Vagina (tissue), 2 donors: ENCODE measurements at places on chromosomes 16 and 17. TPM values are rescaled to one million over a fixed set of nuclear protein-coding genes. Genes with fewer than 3 reads are reported as not detected.
A peak's percentile ranks its signal among the peaks of the same experiment; 100 is the strongest.

Gene HCRT
- total RNA-seq, result not detected

Gene PPP1R1B
- 9.3 TPM for total RNA-seq

Gene C17orf67
- total RNA-seq, result 2.7 TPM

Gene SLC6A2
- 9.6 TPM for total RNA-seq

Gene CCDC144A
- total RNA-seq, result 2.5 TPM

Gene CCDC40
- 9.3 TPM for total RNA-seq

Gene CD300H
- not detected for total RNA-seq

Gene RAB37
- 7.1 TPM for total RNA-seq

Gene PRM1
- not detected for total RNA-seq

Gene SLC12A3
- total RNA-seq, result not detected

Gene TMEM114
- not detected for total RNA-seq

Gene CCDC78
- 7.6 TPM for total RNA-seq

Gene NXN
- 51.6 TPM for total RNA-seq

Gene WNT3
- total RNA-seq, result 1.5 TPM

Gene CACNG1
- not detected for total RNA-seq

- no peak for DNase-seq
Observed at GRCh38 chr16:49459953-49460735, 86.5 kb downstream of the C16orf78 start.

GRCh38 chr17:8941980-8942622 lies 23.4 kb downstream of the PIK3R5 start:
- peak; percentile 89 for DNase-seq

- no peak for DNase-seq
Observed at GRCh38 chr16:86343796-86344585, 166.3 kb upstream of the FOXF1 start.

- DNase-seq, result no peak
Observed at GRCh38 chr16:8631818-8632465, 10.4 kb downstream of the METTL22 start.

GRCh38 chr16:74034862-74035261 lies 261.8 kb upstream of the PSMD7 start:
- no peak for DNase-seq

- DNase-seq, result no peak
Observed at GRCh38 chr17:4480929-4481898, 17.5 kb upstream of the SPNS2 start.

- DNase-seq, result no peak
Observed at GRCh38 chr17:79976451-79976850, 59.2 kb downstream of the TBC1D16 start.

DNA sequence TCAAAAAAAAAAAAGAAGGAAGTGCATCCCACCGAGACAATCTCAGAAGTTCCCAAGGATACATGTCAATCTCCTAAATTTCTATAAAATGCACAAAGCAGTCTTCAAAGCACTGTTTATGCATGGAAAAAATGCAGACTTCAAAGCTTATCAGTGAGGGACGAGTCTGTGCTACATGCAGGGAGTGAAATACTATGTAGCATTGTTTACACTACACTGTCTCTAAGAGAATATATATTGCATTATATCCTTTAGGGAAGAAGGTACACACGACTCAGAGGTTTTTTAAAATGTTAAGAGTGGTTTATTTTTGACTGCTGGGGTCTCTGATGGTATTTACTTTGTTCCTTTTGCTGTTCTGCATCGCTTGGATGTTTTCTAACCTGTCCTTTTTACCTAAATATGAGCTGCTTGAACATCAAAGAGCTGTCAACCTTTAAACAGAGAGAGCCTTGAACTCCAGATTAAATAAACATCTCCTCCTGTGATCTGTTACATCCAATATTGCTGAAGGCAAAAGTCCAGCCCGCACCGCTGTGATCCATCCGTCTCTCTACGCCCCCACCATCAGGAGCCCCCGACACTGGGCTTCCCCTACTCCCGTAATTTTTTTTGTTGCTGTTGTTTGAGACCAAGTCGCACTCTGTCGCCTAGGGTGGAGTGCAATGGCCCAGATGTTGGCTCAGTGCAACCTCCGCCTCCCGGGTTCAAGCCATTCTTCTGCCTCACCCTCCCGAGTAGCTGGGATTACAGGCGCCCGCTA lies 1.4 kb downstream of the FBXO31 start:
- DNase-seq, result no peak

- no peak for DNase-seq
Observed at GRCh38 chr17:32609085-32609484, 122.3 kb downstream of the CDK5R1 start.

DNA sequence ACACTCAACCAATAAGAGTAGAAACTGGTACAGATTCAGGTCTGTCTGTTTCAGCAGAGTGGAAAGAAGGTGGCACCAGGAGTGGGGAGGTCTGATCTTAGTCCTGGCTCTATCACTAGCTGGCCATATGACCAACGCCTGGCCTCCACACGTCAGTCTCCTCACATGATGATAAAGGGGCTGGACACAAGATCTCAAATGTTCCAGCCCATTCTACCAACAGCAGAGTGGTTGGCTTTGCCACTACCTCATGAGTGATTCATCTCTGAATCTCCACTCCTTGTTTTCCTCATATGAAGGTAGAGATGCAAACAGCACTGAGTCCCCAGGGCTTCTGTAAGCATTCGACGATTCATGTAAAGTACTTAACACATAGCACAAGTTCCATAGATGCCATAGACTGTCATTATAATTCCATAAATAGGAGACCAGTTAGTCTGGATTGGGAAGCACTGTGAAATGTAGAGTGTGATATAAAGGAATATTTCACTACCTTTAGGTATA lies 281.9 kb upstream of the ASIC2 start:
- no peak for DNase-seq

GRCh38 chr16:79716645-79717332 lies 116.3 kb upstream of the MAF start:
- DNase-seq, result no peak

DNA sequence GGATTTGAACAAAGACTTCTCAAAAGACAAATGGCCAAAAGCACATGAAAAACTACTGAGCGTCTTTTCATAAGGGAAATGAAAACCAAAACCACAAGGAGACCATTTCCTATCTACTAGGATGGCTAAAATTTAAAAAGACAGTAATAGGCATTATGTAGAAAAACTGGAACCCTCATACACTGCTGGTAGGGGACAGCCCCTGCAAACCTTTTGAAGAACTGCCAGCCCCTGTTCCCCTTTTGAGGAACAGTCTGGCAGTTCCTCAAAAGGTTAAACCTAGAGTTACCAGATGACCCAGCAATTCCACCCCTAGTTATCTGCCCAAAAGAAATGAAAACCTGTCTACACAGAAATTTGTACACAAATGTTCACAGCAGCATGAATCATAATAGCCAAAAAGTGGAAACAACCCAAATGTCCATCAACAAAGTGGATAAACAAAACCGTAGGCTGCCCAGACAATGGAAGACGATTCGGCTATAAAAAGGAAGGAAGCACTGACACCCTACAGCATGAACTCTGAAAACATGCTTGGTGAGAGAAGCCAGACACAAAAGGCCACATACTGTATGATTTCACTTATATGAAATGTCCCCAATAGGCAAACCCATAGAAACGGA lies 22.9 kb downstream of the CDIP1 start:
- DNase-seq, result no peak

DNA sequence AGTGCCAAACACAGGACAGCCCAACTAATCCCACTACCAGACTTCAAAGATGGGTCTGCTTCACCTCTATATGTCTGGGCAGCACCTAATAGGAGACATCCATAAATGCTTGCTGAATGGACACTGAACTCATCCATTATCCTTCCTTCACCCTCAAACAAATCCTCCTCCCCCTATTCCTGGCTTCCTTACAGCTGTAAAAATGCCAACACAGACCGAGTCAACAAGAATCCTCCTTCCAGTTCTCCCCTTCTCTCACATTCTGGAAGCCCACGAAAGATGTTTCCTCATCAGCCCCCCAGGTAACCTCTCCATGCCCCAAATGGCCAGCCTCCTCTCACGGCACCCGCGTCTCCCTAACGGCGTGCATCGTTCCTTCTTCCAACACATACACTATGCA lies 12.3 kb downstream of the PELP1 start:
- DNase-seq, result no peak

GRCh38 chr17:80879723-80880647 lies 111.7 kb upstream of the CHMP6 start:
- no peak for DNase-seq

GRCh38 chr17:8894673-8895578 lies 27.5 kb upstream of the PIK3R6 start:
- DNase-seq, result no peak

DNA sequence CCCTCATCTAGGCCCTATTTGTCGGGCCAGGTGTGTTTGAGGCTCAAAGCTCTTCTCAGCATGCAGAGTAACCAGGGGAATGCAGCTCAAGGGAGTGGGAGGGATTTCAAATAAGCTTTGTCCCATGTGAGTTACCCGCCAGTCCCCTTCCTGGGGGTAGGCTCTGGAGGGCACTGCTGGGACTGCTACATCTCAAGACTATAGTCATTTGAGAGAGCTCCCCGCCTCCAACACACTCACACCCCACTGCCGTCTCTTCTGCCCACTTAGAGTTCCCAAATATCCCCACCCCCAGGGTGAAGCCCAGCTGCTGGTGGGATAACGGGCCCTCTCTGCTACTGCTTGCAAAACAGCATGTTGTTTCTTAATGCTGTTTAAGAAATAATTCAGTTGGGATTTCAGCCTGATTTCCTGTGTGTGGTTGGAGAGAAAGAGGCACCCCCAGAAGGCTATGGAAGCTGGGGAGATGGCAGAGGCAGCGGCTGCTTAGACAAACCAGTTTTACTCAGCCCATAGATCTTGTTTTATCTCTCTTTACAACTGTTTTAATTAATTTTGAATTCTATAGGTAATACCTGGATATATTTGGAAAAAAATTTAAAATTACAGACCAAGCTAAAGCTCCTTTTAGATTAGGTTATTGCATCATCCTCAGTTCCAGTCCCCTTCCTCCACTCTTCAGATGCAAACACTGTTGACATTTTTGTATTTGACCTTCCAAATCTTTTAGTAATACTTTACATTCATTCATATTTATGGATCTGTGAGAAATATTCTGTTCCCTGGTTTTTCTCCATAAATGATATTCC lies 4.1 kb upstream of the MPO start:
- no peak for DNase-seq

DNA sequence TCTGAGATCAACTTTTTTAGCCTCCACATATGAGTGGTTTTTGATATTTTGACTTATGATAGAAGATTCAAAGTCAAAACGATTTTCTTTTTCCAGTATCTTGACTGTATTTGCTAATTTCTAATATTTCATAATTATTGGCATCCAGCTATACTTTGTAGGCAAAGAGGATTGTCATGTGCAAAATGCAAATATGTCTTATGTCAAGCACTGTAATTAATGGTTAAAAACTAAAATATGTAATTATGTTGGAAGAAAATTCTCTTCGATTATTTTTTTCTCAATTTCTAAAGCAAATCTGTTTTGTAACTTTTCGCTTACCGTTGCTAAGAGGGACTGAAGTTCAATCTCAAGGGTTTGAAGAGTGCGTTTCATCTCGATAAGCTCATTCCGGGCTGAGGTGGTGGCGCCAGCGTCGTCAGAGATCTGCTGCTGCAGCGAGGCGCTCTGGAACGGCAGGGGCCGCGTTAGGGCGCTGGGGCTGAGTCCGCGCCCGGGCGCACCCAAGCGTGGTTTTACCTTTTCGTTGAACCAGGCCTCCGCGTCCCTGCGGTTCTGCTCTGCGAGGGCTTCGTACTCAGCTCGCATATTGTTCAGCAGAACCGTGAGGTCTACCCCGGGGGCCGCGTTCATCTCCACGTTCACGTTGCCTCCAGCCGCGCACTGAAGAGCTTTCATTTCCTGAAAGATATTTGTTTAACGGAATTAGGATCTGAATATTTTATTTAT lies 3.0 kb downstream of the KRT27 start:
- no peak for DNase-seq

GRCh38 chr17:17782523-17783115 lies 54.2 kb downstream of the SREBF1 start:
- DNase-seq, result no peak

DNA sequence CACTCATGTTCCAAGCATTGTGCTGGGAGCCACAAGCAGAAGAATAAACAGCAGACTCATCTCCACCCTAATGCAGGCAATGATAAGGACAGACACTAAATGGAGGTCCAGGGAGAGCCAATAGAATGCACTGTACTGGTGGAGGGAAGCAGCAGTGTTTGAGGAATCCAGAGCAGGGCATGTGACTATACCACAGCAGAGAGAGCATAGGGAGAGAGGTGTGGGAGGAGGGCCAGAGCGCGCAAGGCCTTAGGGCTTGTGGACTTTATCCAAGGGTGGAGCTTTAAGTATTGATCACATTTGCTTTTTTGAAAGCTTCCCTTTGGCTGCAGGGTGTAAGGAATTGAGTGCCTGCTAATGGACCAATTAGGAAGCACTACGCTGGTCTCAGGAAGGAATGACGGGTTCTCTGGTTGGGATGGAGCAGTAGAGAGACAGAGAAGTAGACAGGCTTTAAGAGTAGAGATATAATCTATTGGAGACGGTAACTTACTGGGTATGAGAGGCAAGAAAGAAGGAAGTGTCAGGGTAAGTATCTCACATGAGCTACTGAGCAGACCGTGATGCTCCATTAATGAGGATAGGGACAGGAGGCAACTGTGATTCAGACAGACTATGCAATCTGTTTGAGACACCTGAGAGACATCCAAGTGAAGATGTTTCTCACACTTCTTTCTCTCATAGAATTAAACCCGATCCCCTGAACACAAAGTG lies 82.2 kb downstream of the MYO1D start:
- DNase-seq, result no peak

DNA sequence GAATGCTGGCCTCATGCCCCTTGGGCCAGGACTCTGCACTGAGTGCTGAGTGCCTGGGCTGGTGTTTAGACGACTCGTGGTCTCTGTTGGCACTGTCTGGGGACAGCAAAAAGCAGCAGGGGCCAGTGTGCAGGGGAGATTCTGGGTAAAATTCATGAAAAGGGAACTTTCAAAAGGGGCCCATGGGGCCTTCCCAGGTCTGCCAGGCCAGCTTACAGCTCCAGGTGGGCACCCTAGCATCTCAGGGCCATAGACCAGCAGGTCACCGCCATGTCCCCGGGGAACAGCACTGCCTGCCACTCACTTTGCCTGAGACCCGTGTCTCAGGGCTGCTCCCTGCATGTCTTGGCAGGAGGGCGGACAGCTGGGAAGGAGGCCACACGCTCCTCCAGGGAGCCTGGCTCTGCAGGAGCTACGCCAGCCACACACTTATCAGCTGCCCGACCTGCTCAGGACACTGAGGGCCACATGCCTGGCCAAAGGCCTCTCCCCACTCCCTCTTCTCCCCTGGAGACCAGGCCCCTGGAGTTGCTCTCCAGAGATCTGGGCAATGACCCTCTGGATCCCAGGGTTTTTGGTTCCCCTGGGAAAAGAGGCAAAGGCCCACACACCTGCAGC lies 8.8 kb upstream of the FASN start:
- no peak for DNase-seq

DNA sequence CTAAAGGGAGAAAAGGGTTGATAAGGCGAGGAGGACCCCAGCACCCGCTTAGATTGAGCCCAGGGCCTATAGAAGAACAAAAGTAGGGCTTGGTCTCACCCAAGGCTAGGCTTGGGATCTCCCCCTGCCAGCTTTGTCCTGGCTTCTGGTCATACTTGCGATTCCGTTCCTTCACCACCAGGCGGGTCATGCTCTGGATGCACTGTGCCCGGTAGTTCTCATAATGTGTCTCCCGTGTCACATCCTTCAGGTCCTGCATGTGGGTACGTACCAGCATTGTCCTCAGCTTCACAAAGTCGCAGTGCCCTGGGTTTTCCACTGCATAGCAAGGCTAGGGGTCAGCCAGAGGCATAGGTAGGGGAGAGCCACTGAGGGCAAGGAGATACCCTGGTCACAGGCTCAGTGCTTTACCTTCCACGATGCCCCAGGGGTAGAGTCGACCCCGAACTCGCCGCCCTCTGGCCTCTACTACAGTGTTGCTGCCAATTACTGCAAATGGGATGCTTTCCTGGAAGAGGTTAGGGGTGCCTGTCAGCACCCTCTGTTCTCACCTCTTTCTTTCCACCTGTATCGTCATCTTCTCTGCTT lies 6.5 kb upstream of the MTMR4 start:
- no peak for DNase-seq
